Fibroblast of gingiva (primary cell): ENCODE measurements at places on chromosomes 2 and 18.

DNA sequence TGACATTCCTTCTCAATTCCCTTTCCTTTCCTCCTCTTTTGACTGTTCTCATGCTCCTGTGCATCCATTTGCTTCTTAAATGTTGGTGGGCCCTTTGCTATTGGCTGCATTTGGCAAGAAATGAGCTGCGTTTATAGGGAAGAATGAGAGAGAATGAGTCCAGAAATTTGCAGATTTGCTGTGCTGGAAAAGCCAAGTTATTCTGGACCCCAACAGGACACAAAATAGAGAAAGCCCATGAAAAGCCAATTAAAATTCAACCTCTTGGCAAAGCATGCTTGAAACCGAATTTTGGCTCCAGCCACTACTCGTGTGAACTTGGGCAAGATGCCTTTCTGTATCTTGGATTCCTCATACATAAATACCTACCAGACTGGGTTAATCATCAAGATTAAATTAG is 1.3 kb upstream of the SCLY start:
- DNase-seq, result no peak

- DNase-seq, result no peak
These were observed 425.7 kb downstream of the PID1 start for GRCh38 chr2:228845162-228845925.

DNA sequence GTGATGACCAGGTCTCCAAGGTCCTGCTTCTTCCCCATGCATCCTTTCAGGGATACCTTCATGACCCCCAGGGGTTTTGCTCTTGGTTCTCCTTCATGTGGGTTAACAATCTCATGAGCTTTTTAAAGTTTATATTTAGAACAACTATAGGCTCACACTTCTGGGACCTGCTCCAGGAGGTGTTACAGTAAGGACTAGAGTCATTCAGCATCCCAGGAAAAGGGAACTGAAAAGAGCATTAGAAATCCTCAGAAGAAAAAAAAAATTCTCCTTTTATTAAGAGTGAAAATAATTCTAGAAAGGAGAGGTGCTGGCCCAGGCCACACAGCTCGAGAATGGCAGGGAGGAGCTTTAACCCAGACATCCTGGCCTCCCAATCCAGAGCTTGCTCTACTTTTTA is 66.5 kb downstream of the SETBP1 start:
- DNase-seq, result no peak

GRCh38 chr2:134241911-134242310 is 12.0 kb upstream of the MGAT5 start:
- no peak for DNase-seq

DNA sequence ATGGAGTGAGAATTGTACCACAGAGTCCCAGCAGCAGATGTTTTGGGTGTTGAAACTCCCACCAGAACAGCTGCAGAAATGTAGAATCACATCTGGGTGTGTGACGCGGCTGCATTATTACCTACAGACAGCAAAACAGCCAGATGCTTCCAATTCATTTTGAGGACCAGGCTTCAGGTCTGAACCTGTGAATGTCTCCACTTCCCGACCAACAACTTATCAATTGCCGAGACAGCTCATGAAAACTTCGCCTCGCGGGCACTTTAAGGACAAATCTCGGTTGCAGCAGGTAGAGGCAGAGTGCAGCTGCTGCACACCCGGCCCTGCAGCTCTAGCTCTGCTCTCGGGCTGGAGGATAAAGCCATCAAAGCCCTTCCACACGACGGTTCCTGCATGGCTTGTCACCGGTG is 202.0 kb downstream of the HRH4 start:
- no peak for DNase-seq

GRCh38 chr2:237345411-237345810 is 68.6 kb downstream of the COL6A3 start:
- DNase-seq, result no peak
